ENCODE measurements at places on chromosomes 3 and 15. TPM values are rescaled to one million over a fixed set of nuclear protein-coding genes. Genes with fewer than 3 reads are reported as not detected.

Gene IQCH
- 1.6 TPM for total RNA-seq

DNA sequence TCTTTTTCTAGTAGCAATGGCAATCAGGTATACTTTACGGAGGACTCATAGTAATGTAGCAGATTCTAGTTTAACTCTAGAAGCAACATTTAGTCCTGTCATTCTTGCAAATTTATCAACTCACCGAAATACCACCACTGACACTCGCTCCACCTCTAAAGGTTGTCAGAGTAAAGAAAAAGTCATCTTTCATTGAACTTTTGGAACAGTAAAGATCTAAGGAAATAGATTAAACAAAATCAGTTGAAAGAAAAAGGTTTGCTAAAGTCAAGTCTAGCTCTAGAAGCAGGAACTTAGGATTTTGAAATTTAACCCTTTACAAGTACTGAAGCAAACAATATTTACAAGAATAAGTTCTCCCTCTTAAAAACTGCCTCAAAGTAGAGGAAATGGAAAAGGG lies 8.7 kb downstream of the ATP8B4 start:
- no peak overlapping the region for H3K4me3 ChIP-seq
- H3K4me1 ChIP-seq, result peaks cover 26% of the 10 kb centered on the region
- no peak for DNase-seq
- no peaks in the 10 kb centered on the region for H3K27me3 ChIP-seq
- H3K36me3 ChIP-seq, result no peaks in the 10 kb centered on the region

GRCh38 chr3:73234354-73235014 lies 173.0 kb downstream of the EBLN2 start:
- H3K27ac ChIP-seq, result no peak overlapping the region
- DNase-seq, result no peak
- no peaks in the 10 kb centered on the region for H3K27me3 ChIP-seq
- no peak overlapping the region for H3K4me3 ChIP-seq
- H3K36me3 ChIP-seq, result no peaks in the 10 kb centered on the region

DNA sequence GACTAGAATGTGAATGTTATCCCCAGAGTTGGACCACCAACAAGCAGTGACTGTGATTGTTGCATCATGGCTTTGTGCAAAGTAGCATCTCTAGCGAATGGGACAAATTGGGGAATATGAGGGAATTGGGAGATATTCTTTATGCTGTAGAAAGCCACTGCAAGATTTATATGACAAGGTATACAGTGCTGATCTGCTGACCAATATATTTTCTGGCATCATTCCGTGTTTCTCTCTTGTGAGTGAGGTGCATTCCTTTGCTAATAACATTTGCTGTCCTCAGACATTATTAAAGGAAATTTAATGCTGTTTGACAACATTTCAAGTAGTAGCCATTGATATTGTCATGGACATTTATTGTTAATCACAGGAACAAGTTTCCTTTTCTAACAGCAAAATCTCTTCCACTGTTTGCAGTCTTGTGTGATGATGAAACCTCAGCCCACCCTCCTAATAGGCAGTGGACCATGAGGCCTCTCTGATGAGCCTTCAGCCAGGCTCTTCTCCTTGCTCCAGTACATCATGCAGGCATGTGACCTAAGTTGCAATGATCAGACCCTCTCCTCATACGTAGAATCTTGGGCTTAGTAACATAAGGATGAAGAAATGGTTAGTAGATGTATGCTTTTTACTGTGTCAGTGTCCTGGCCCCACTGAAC lies 16.1 kb downstream of the CNTN4 start:
- H3K4me3 ChIP-seq, result no peak overlapping the region
- H3K27ac ChIP-seq, result no peak overlapping the region
- H3K36me3 ChIP-seq, result peaks cover 2% of the 10 kb centered on the region

DNA sequence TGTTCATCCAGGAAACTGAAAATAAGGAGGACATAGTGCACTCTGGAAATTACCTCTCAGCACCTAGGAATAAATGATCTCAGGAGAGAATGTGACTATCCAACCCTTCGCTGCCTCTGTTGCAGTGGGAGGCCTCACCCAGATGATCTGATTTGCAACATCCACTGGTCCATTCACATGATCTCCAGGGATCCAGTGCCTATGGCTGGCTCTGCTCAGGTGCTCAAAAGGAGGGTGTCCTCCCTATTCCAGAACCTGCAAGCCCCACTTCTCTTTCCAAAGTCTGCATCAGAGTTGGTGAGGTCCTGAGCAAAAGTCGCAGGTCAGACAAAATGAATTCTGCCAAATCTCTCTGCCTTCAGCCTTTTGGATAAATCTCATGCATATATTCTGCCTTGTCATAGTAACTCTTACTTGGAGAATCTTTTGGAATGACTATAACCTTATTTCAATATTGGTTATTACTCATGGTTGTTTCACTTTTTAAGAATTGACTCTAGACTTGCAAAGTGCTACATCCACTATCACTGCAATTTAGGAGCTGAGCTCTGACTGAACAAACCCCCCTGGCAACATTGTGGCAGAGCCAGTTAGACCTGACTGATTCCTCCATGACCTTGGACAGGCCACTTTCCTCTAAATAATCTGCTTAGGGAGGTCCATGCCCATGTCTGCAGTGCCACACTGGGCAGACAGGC lies 295.1 kb downstream of the EPHB1 start:
- H3K36me3 ChIP-seq, result no peaks in the 10 kb centered on the region
- no peak overlapping the region for H3K4me3 ChIP-seq
- H3K27me3 ChIP-seq, result peaks cover 45% of the 10 kb centered on the region
- no peak for DNase-seq

Gene ABHD17C
- 17.0 TPM for total RNA-seq

DNA sequence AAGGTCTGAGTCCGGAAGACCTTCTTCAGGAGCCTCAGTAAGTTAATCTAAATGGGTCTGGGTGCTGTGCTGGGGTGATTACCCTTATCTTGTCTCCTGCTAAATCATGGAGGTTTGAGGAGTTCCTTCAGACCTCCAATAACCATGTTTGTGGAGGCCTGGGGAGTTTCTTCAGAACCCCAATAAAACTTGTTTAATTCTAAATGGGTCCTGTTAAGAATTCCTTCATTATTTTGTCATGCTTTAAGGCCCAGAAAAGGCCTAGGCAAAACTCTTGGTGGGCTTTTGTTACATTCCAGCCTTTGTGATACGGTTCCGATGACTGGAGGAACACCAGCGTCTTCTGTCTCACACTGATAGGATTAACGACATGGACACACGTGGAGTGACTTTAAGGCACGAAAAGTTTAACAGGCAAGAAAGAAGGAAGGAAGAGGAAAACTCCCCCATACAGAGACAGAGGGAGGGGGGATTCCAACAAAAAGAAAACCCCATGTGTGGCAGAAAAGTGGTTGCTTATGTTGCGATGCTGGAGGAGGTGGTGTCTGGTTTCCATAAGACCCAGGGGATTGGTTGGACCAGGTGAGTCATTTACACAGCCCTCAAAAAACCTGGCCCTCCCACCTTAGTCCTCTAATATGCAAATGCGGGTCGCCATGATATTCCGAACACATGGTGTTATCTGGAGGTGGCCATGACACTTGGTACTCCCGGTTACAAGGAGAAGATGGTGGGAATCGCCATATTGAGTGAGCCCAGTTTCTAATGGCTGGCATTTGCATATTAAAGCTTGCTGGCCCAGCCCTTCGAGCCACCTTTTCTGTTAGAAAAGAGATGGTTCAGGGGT lies 72.6 kb upstream of the MFGE8 start:
- peaks cover 32% of the 10 kb centered on the region for H3K4me1 ChIP-seq
- H3K27ac ChIP-seq, result no peak overlapping the region
- no peak overlapping the region for H3K4me3 ChIP-seq
- H3K36me3 ChIP-seq, result no peaks in the 10 kb centered on the region
- DNase-seq, result no peak

- DNase-seq, result no peak
- H3K4me3 ChIP-seq, result no peak overlapping the region
Measured at GRCh38 chr3:149277331-149277813, 55.7 kb upstream of the CP start.

GRCh38 chr3:14891135-14892132 lies 55.9 kb upstream of the NR2C2 start:
- H3K36me3 ChIP-seq, result no peaks in the 10 kb centered on the region
- no peak overlapping the region for H3K4me3 ChIP-seq
- peaks cover 10% of the 10 kb centered on the region for H3K4me1 ChIP-seq
- no peak overlapping the region for H3K27ac ChIP-seq
- no peak for DNase-seq
- H3K27me3 ChIP-seq, result peaks cover 34% of the 10 kb centered on the region

GRCh38 chr15:65556622-65557021 lies 26.4 kb downstream of the HACD3 start:
- H3K27me3 ChIP-seq, result no peaks in the 10 kb centered on the region
- no peak overlapping the region for H3K27ac ChIP-seq
- H3K4me3 ChIP-seq, result no peak overlapping the region
- H3K4me1 ChIP-seq, result peaks cover 7% of the 10 kb centered on the region
- H3K36me3 ChIP-seq, result peaks cover 56% of the 10 kb centered on the region

- H3K4me1 ChIP-seq, result peaks cover 2% of the 10 kb centered on the region
- no peak overlapping the region for H3K27ac ChIP-seq
- no peak overlapping the region for H3K4me3 ChIP-seq
Measured at GRCh38 chr3:162285259-162285658, 788.7 kb downstream of the OTOL1 start.

DNA sequence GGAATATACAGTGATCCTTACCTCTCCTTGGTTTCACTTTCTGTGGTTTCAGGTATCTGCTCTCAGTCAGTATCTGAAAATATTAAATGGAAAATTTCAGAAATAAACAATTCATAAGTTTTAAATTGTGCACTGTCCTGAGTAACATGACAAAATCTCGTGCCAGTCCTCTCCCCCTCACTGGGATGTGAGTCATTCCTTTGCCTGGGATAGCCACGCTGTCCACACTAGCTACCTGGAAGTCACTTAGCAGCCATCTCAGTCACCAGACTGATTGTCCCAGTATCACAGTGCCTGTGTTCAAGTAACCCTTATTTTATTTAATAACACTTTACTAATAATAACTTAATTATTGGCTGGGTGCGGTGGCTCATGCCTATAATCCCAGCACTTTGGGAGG lies 15.3 kb upstream of the KLHL25 start:
- no peak for DNase-seq
- no peaks in the 10 kb centered on the region for H3K27me3 ChIP-seq
- no peak overlapping the region for H3K27ac ChIP-seq
- H3K4me3 ChIP-seq, result no peak overlapping the region
- H3K4me1 ChIP-seq, result no peaks in the 10 kb centered on the region

DNA sequence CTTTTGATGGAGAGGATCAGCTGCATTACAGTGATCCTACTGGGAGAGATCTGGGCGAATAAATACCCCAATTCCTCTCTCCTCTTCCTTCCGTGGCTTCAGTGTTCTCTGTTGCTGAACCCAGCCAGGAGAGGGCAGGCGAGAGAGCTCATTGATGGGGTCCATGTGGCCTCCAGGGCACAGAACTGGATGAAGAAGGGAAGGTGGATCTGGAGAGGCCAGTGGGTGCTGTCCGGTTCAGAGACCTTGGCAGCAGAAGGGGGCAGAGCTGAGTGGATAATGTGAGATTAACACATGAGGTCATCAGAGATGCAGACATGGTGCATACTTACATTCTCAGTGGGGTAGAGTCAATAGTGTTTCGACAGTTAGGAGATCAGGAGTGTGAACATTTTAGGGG lies 193.6 kb downstream of the CLSTN2 start:
- no peak for DNase-seq
- peaks cover 6% of the 10 kb centered on the region for H3K27me3 ChIP-seq
- peaks cover 20% of the 10 kb centered on the region for H3K4me1 ChIP-seq
- no peak overlapping the region for H3K4me3 ChIP-seq
- no peak overlapping the region for H3K27ac ChIP-seq
- no peaks in the 10 kb centered on the region for H3K36me3 ChIP-seq

Gene KNG1
- total RNA-seq, result not detected

DNA sequence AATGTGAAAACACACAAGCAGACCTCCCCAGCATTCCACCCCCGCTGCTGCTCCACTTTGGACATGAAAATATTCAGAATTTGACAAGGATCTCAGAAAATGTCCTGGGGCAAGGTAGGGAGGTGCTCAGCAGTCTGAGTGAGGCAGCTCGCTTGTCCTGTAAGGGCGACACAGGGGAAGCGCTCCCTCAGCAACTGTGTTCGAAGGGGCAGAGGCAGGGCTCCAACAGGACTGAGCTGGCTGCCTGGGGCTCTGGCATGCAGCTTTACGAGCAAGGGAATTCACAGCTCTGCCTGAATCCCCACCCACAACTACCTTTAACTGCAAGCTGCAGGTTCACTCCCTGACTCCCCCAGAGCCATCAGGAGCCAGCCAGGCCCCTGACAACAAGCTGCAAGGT lies 287.0 kb upstream of the LYSMD4 start:
- no peak overlapping the region for H3K4me3 ChIP-seq
- H3K4me1 ChIP-seq, result peaks cover 47% of the 10 kb centered on the region
- DNase-seq, result no peak
- no peaks in the 10 kb centered on the region for H3K27me3 ChIP-seq
- peaks cover 19% of the 10 kb centered on the region for H3K36me3 ChIP-seq

Gene FRMD4B
- total RNA-seq, result 148 TPM

Gene LRRC3B
- total RNA-seq, result 0.23 TPM

Gene HRG
- not detected for total RNA-seq

DNA sequence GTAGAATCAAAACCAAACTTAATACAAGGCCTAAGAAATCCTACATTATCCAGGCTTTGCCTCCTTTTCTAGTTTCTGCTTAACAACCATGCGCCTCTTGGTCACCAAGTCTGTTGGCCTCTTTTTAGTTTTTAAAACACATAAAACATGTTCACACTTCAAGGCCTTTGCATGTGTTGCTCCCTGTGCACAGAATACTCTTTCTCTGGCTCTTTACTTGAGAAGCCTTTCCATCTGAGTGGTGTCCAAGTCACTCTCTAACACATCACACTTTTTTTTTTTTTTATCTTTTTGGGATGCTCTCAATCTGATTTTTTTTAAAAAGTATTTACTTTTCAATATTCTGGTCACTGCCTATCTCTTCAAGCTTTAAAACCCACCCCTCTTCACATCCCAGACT lies 14.9 kb downstream of the GAP43 start:
- H3K4me1 ChIP-seq, result peaks cover 8% of the 10 kb centered on the region
- H3K4me3 ChIP-seq, result no peak overlapping the region
- no peaks in the 10 kb centered on the region for H3K27me3 ChIP-seq
- H3K36me3 ChIP-seq, result no peaks in the 10 kb centered on the region

DNA sequence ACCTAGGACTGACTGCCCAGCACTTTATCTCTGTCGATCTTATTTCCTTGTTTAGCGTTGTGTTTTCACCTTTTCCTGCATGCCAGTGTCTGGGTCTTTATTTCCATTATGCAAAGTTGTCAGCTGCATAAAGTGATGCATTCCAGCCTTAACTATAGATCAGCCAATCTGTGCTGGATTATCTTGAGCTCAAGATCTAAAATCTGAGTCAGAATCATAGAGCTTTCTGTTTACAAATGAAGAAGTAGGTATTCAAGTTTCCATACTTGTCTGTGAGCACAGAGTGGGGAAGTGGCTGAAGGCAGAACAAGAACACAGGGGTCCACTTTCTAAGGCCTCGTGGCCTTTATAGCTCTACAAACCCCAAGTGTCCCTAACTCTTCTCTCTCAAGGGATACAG lies 82.4 kb upstream of the PLCL2 start:
- no peaks in the 10 kb centered on the region for H3K4me1 ChIP-seq
- H3K4me3 ChIP-seq, result no peak overlapping the region
- peaks cover 2% of the 10 kb centered on the region for H3K27me3 ChIP-seq

GRCh38 chr15:50774450-50774849 lies 8.9 kb upstream of the SPPL2A start:
- no peak for DNase-seq
- H3K36me3 ChIP-seq, result no peaks in the 10 kb centered on the region
- no peaks in the 10 kb centered on the region for H3K4me1 ChIP-seq
- no peaks in the 10 kb centered on the region for H3K27me3 ChIP-seq
